ENCODE measurements at places on chromosomes 3 and 15. TPM values are rescaled to one million over a fixed set of nuclear protein-coding genes. Genes with fewer than 3 reads are reported as not detected.

Gene TLR9
- 4.8 TPM for total RNA-seq

Gene FAM107A
- total RNA-seq, result not detected

Gene MCTP2
- total RNA-seq, result 1.0 TPM

Gene ADAMTS9
- 0.13 TPM for total RNA-seq

Gene CTXND1
- not detected for total RNA-seq

Gene SLC15A2
- total RNA-seq, result 2.0 TPM

DNA sequence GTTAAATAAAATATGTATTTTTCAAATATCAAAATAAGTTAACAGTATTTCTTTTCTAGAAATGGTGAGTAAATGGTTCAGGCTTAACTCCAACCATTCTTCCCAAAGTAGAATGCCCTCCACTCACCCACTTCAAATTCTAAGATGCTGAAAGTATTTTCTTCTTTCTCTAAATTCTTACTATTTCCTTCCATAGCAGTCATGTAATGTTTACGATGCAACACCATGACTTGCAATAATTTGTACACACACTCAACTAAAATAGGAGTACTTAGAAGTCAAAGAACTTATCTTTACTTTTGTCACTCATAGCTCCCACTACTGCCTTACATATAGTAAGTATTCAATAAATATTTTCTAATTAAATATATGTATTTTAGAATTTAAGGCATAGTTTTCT, 65.0 kb downstream of the AQR start:
- DNase-seq, result no peak

DNA sequence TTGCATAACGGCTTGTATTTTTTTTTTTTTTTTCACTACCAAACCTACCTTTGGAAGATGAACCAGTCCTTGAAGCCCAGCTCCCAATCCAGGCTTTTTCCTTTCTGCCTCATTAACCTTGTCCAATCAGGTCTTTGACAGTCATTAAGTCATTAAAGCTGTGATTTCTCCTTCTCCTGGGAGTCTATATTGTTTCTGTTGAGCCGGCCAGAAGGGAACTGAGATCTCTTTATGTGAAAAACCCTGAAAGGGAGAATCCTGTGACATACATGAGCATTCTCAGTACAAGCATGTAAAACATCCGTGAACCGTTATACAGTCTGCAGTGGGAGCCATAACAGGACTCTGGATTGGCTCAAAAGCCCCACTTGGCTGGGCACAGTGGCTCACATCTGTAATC, 40.0 kb downstream of the ZNF589 start:
- no peak for DNase-seq

- DNase-seq, result no peak
Measured at GRCh38 chr3:140298569-140299070, 363.6 kb downstream of the CLSTN2 start.

- DNase-seq, result no peak
Measured at GRCh38 chr15:57533448-57533799, 58.3 kb upstream of the MYZAP start.

DNA sequence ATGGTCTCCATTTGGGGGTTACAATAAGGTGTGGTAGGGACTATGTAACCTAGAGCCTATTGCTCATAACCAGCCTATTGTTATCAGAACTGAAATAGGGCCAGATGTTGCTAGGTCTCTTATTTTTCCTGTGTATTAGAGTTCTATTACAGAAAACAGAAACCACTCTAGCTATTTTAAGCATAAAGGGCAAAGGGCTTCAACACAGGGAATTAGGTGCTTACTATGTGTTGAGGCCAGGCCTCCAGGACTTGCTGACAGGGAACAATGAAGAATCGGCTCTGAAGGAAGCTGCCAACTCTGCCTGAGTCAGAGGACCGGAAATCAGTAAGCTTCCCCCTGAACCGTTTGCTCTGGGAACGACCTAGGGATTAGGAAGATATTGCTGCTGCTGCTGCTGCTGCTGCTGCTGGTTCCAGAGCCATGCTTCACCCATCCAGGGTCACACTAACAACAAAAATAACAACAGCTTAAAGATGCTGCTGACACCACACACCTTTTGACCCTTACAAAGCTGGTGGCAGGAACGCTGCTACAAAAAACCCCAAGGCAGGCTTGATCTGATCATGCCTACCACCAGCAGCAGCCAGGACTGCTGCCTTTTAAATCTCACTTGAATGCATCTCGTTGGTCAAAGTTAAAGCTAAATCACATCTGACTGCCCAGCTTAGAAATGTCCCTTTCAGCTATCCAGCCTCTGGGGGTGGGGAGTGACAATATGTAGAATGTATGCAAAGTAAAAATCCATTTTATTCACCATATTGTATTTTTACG, 276.9 kb upstream of the IL12A start:
- DNase-seq, result no peak

DNA sequence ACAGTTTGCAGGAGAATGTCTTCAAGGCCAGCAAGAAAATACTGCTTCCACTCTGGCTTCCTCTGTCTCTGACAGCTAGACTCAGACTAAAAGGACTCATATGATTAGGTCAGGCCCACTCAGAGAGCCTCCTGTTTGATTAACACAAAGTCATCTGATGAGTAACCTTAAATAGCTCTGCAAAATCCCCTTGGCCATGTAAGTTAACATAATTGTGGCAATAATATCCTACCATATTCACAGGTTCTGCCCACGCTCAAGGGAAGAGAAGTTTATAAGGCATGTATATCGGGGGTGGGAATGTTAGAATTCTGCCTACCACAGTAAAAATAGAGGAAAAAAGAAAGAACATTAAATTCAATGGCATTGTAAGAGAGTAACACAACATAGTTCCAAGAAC, 20.6 kb upstream of the HHATL start:
- DNase-seq, result no peak

DNA sequence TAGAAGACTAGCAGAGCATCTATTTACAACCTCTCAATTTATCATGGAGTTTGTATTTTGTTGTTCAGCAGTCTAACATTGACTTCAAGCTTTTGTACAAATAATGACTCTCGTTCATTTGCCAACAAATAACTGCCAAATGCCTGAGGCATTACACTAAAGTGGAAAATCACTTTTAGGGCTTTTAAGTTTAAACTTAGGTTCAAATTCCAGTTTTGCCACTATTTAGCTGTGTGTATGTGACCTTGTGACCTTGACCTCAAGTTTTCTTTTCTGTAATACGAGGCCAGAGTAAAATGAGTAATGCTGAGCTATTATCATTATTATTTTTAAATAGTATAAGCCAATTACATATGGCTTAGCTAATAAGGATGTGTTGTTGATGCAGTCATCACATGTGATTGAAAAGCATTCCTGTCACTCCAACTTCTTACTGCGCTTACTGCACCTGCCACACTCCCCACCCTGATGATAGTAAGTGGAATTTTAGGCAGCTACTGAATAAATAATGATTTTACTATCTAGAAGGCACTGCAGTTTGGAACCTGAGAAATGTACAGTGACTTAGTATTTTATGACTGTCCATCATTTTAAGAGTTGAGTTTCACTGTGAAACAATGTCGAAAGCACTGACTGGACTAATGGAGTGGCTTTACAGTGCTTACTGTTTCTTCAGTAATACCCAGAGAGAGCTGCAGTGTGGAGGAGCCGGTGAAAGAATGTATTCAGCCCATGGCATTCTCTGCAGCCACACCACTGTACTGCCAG, 16.3 kb downstream of the ARL8B start:
- DNase-seq, result no peak

GRCh38 chr3:52339612-52340011, 23.5 kb downstream of the DNAH1 start:
- DNase-seq, result peak; percentile 34

GRCh38 chr15:92168066-92168683, 225.5 kb upstream of the ST8SIA2 start:
- DNase-seq, result no peak

GRCh38 chr3:126106336-126107202, 22.6 kb upstream of the SLC41A3 start:
- DNase-seq, result no peak

DNA sequence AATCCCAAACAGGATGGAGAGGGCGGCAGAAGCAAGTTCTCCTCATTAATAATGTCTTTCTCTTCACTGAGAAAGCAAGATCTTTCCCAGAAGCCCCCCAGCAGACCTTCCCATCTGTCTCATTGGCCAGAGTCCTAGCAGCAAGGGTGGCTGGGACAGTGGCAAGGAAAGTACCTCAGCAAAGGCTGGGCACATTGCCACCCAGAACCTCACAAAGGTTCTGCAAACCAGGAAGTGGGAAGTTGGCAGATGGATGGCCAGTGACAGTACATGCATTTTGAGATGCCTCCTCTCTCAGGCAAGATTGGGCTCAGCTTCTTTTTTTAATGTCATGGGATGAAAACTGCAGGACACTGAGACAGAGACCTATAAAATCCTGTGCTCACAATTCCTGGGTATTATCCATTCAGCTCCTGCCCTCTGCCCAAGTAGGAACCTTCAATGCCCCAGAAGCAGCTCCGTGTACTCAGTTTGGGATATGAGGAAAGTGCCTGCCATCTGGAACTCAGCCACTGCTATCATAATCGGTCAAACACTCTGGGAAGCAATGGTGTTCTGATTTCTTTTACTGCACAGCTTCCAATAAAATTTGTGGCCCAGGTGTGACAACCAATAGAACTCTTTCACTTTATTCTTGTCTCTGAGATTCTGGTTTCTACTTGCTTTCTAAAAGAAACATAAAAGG, 25.5 kb downstream of the DPH3 start:
- no peak for DNase-seq

GRCh38 chr3:52357151-52358080, 41.3 kb downstream of the DNAH1 start:
- DNase-seq, result no peak

- no peak for DNase-seq
Measured at GRCh38 chr15:47184003-47184907, 533.0 kb upstream of the SEMA6D start.

DNA sequence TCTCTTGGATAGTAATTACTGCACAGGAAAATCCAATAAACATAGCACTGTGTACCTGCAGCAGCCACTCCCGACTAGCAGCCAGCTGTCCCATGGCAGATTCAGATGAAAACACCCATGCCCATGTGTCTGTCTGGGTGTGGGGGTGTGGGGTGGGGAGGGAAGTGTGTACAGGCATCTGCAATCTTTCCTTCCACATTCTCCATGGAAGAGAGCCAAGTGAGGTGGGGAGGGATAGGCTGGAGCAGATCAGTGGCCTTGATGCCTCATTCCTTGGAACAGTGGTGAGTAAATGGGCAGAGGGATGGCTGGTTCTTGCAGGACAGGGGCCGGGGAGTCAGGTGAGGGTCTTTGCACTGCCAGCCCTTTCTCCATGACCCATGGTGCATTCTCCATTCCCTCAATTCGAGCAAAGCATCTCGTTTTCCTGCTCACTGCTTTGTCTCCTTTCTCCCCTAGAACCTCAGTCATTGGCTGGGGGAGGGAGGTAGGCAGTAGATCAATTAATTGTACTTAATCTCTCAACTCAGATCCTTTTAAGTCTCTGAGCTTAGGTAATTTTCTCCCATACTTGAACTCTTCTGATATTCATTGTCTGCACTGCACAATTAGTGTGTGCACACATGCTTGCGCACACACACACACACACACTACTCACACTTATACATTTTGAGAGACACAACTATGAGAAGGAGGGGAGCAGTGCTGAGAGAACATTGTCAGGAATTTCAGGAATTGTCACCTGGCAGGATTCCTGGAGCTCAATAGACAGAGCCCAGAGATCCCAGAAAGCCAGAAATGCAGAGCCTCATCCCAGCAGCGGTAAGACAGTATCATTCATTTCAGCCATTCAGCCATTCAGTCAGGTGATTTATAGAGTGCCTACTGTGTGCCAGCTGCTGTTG, 31.9 kb downstream of the PDIA5 start:
- DNase-seq, result no peak

- no peak for DNase-seq
Measured at GRCh38 chr15:39151545-39151944, 429.3 kb upstream of the THBS1 start.

DNA sequence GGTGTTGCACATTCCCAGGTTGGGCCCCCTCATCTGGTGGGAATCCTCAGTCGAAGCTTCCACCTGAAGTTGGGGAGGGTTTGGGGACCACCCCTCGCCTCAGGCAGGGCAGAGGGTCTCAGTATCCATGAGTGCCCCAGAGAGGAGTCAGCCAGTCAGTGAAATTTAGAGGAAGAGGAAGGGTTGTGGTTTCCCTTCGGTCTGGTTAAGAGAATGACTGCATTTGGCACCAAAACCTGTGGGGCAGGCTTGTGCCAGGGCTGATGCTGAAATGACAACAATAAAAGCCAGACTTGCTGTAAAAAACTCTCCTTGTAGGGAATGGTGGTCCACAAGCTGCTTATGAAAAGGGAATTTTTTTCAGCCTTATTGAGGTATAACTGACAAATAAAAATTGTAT, 22.6 kb downstream of the LMCD1 start:
- DNase-seq, result no peak

DNA sequence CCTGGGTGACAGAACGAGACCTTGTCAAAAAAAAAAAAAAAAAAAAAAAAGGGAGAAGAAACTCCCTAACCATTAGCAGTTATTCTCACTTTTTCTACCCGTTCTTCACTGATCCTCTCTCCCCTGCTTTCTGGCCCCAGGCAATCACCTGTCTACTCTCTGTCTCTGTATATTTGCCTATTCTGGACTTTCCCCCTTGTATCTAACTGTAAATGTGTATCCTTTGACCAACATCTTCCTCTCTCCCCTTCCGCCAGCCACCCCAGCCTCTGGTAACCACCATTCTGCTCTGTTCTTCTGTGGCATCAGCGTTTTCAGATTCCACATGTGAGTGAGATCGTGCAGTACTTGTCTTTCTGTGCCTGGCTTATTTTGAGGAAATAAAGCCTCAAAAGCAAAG, 6.9 kb downstream of the CYFIP1 start:
- DNase-seq, result peak; percentile 42

DNA sequence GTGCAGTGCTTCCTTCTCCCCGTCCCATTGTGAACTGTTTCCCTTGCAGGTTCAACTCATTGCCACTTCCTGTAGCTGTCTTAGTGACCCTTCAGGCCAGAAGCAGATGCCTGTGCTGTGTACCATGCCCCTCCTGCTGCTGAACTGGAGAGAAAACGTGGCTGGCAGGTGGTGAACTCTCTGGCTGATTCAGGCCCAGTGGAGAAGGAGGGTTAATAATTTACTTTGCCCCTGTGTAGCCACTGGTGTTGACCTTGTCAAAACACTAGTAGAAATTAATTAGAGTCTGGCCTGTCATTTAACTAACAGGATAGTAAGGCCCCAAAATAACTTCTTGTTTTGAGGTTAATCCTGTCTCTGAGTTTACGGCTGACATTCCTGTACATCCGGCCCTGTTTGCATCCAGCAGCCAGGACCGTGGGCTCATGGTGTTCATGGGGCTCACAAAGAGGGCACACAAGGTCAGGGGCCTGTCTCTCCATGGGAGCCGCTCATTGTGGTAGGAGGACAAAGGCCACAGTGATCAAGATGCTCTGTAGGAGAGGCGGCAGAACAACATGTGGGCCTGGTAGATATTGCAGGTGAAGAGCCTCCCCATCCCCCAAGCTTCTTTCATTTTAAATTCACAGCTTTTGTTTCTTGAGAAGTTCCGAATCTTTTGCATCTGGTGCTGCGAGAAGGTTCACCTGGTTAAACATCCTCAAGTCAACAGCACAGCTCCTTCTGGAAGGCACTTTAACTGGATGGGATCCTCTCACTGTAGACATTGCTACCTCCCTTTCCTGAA, 101.6 kb downstream of the CGNL1 start:
- DNase-seq, result peak; percentile 45

- DNase-seq, result no peak
Measured at GRCh38 chr3:2875699-2876098, 234.5 kb downstream of the IL5RA start.

All from GM12878 (cell line).